ENCODE measurements at places on chromosomes 11 and 22.

DNA sequence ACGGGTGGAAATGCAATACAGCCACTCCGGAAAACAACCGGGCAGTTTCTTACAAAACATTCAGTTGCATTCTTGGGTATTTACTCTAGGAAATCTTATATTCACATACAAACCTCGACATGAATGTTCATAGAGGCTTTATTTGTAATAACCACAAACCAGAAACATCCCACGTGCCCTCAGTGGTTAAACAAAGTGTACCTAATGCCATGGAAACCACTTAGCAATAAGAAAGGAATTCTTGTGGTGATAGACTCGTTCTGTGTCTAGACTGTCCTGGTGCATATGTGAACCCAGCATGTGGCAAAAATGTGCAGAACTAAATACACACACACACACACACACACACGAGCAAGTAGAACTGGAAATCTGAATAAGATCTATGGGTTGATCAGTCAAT, 1073.3 kb downstream of the TBC1D22A start:
- DNase-seq = no peak

DNA sequence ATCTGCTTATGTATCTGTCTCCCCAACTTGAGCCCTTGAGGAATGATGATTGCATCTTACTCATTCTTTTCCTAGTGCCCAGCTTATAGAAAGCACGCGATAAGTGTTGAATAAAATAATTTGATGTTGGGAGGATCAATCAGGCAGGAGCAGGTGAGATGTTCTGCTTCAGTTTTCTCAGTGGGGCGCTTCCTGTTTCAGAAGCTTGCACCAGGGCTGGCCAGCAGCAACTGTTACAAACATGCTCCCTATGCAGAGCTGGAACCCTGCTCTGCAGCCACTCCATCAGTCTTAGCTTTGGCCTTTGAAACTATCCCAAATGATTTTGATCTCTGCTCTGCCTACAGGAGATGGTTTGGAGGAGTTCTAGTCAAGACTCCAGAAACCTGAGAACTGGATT, 3.9 kb downstream of the ENDOD1 start:
- DNase-seq = no peak

DNA sequence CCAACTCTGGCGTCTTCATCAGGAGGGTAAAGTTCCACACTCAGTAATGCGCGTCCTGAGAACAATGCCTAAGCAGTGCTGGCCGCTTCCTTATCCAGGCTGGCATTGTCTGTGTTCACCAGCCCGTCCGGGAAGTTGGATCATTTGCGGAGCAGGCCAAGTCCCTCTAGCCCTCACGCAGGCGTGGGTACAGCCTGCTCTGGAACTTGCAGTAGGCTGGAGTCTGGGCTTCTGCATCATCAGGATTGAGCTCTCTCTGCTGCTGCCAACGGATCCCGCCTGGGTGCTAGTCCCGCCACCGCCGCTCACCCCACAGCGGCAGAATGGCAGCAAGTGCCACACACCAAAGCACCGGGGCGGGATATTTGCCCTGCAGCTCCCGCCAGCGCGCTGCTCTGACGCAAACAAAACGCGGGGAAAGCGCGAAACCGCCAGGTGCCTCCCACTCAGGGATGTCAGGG, 29.0 kb downstream of the GLYATL1 start:
- no peak for DNase-seq

DNA sequence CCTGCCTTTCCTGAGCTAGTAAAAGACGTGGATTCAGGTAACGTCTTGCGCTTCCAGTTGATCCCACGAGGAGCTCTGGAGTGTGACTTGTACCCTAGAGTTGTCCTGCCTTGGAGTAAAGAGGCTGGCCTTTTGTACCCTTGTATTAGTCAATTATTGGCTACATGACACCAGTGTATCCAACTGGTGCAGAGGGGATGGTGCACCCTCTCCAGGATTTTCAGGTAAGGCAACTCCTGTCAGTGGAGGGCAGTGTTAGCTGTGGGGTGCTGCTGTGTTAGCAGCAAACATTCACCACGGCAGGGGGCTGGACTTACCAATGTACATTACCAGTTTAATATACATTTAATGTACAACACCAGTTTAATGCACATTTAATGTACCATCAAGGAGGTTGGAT, 233.5 kb downstream of the MIAT start:
- no peak for DNase-seq

GRCh38 chr11:67372321-67372992, 941 bp downstream of the CLCF1 start:
- DNase-seq = no peak

DNA sequence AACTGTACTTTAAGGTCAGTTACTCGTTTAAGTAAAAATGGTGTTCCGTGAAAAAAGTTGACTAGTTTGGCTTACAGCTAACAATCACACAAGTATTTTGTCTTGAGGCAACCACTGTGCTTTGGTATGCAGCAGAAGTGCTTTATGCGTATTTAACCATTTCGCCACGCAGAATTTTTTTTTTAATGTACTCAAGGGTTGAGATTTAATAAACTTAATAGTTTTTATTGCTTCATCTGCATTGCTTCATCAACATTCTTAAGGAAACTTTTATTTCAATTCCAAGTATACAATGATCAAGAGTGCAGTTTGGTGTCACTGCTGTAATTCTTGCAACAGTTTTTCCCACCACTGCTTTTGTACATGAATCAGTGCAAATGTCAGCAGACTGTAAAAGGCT, 66.4 kb downstream of the ZNRF3 start:
- no peak for DNase-seq

DNA sequence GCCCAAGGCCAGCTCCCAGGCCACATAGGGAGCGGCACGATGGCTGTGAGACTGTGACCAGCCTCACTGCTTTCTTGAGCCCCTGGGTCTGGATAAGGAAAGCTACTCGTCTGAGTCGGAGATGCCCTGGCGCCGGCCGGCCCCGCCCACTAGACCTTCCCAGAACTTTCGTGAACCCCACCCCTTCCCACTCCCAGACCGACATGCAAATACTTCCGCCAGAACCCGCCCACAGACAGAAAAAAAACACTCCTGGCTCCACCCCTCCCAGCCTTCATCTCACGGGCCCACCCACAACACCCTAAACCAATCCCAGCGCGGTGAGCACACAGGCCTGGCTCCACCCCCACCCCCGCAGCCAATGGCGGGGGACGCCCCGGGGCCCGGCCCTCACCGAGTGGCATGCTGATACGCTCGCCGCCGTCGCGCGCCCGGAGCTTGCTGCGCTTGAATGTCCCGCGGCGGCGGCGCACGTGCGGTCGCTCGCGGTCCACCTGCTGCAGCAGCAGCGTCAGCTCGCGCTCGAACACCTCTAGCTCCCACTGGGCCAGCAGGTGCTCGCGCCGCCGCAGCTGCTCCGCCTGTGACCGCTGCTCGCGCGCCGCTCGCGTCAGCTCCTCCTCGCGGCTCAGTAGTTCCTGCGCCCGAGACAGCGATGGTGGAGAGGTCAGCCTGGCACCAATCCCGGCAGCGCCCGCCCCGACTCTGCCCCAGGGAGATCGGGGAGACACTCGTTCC, 7.0 kb downstream of the MAP3K11 start:
- DNase-seq = no peak

DNA sequence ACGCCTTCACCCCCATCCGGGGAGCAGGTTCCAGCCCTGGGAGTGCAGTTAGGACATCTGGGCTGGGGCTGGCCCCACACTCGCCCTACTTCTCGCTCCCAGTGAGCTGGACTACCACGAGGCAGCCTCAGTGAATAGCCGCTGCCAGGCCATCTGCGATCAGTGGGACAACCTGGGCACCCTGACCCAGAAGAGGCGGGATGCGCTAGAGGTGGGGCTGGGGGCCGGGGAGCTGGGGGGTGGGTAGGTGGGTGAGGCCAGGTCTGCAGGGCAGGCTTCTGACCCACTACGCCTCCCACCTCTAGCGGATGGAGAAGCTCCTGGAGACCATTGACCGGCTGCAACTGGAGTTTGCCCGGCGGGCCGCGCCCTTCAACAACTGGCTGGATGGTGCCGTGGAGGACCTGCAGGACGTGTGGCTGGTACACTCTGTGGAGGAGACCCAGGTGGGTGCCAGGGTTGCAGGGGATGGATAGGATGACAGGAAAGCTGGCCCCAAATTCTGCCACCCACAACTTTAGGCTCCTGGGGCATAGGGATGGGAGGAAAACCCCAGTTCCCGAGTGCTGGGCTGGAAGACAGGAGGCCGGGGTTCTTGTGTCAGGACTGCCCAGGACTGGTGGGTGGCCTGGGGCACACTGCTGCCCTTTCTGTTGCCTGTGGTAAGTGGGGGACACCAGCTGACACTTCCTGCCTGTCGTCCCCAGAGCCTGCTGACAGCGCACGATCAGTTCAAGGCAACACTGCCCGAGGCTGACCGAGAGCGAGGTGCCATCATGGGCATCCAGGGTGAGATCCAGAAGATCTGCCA, 8.3 kb downstream of the CTSF start:
- no peak for DNase-seq

GRCh38 chr11:67433536-67434394, 3.7 kb downstream of the PTPRCAP start:
- DNase-seq = no peak

- DNase-seq = no peak
These were observed 631 bp upstream of the C22orf39 start for GRCh38 chr22:19448076-19448607.

- no peak for DNase-seq
These were observed 682.1 kb downstream of the KCNA4 start for GRCh38 chr11:29334776-29335130.

GRCh38 chr11:103537904-103538502, 428.8 kb downstream of the DYNC2H1 start:
- no peak for DNase-seq

DNA sequence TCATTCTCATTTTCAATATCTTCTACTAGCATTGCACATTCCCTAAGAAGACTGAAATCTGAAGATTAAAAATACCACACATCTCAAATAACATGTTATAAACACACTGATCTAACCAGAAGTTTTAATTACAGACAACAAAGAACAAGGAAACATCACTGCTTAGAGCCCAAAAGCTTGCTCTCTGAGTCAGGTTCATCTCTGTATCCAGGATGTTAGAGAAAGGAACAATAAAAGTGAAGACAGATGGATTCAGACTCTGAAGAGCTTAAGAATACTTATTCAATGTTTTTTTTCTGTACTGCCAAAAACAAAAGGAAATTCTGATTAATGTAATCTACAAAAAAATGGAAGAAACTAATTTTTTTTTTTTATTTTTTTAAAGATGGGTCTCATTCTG, 16.5 kb downstream of the RDX start:
- DNase-seq = no peak

DNA sequence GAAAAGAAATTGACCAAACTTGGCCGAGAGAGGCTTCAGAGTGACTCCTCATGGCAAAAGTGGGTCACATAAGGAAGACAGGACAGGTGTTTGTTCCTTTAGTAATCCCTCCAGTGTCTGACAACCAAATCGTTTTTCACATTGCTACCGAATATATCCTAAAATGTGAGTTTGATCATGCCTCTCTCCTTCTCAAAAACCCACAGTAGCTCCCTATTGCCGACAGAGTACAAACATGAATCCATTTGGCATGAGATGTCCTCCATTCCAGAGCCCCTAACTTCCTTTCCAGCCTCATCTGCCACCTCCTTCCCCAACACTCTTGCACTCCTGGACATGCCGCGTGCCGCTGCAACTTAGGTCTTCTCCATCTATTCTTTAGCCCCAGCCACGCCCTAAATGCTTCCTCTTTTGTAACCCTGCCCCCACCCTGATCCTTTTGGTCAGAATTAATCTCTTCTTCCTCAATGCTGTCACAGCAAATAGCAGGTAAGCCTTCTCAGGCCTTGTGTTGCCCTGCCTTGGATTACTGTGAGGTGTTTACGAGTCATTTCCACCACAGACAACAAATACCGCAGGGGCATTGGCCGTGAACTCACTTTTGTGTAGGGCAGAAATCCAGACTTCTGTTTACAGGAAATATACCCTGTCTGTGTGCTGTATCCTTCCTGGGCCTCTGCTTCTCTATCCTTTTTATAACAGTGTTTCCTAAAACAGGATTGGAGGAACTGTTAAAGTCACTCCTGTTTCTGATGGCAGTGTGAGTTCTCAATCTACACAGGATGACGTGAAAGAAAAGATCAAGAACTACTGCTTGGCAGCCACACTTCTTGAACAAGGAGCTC, 66.0 kb upstream of the FTH1 start:
- DNase-seq = no peak

DNA sequence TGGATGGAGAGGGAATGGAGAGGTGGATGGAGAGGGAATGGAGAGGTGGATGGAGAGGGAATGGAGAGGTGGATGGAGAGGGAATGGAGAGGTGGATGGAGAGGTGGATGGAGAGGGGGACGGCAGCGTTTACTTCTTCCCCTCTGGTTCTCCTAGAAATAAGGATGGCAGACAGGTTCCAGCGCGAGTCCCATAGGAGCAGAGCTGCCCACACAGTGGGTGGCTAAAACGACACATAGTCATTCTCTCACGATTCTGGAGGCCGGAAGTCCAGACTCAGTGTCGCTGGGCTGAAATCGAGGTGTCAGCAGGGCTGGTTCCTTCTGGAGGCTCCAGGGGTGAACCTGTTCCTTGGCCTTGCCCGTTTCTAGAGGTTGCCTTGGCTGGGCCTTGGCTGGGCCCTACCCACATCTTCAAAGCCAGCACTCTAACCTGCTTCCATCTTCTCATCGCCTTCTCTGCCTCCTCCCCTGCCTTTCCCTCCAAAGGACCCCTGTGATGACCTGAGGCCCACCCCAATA, 12.7 kb upstream of the CTSD start:
- DNase-seq = no peak

DNA sequence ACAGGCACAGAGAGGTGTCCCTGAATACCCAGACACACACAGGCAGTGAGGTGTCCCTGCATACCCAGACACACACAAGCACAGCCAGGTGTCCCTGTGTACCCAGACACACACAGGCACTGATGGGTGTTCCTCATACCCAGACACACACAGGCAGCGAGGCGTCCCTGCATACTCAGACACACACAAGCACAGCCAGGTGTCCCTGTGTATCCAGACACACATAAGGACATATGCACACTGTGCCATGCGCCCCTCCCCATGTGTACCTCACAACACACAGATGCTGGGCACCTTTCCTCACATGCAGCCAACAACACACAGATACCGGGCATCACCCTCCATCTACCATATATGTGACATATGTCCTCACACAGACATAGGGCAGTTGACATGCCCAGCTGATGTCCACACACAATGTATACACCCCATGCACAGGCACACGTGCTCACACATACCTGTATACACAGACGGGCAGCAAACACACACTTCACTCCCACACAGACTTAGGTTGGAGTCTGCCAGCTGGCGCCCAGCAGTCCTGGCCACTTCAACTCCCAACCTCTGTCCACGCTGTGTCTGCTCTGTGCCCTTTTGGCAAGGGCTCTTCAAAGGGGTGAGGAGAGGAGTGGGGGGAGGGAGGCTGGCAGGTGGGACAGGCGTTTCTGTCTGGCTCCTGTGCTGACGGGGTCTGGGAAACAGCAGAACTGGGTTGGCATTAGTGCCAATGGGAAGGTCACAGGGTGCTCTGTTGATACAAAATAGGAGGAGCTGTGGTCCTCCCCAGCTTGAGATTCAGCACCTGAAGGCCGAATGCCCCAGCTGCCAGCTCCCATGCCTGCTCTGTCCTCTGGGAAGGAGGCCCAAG, 69.4 kb upstream of the ALX4 start:
- DNase-seq = no peak

GRCh38 chr11:122267602-122268001, 151.6 kb upstream of the BLID start:
- no peak for DNase-seq

- no peak for DNase-seq
These were observed 2.0 kb downstream of the MRGPRF start for GRCh38 chr11:69010964-69011623.

GRCh38 chr11:5767056-5767455, 13.0 kb downstream of the OR52N4 start:
- no peak for DNase-seq

- no peak for DNase-seq
These were observed 75.7 kb downstream of the GRAMD1B start for GRCh38 chr11:123505546-123506299.
